ENCODE measurements at places on chromosomes 16 and 17.

DNA sequence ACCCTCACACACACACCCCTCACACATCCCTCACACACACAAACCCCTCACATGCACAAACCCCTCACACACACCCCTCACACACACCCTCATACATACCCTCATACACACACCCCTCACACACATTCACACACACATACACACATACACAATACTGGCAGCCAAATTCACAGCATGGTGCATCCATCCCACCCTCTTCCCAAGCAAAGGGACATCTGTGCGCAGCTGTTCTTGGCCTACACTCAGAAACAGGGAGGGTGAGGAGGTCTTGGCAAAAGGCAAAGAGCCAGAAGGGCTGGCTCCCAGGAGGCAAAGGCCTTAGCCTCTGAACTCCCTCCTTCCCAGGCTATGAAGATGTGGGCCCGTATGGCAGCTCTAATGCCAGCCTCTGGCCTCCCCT, 23.4 kb downstream of the C17orf67 start:
- no peak for DNase-seq

DNA sequence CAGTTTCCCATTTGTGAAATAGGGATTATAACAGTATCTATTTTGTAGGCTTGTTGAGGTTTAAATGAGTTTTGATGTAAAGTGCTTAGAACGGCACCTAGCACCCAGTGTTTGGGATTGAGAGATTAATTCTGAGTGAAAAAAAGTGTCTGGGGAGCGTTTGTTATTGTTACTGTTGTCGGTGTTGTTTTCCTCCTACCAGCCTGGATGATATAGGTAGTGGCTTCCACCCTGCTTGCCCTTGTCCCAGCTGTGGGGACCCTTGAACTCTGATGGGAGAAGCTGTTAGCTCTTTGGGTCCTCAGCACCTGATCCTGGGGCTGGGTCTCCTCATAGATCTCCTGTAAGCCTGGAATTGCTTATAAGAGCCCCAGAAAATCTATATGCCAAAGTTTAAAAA, 4.9 kb downstream of the FMNL1 start:
- no peak for DNase-seq

DNA sequence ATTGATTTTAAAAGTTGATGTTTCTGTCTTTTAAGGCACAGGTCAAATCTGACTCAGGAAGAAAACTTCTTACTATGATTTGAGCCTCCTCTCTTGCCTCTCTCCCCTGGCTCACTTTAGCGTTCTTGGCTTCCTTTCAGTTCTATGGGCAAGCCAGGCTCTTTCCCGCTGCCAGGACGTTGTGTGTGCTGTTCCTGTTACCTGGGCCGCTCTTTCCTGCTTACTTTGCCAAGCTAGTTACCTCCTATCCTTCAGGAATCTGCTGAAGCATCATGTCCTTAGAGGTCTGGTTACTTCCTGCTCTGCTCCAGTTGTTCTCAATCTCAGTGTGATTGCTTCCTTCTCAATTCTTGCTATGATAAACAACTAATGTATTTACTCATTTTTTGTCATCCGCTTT, 1108.5 kb upstream of the EEF2KMT start:
- DNase-seq, result no peak

DNA sequence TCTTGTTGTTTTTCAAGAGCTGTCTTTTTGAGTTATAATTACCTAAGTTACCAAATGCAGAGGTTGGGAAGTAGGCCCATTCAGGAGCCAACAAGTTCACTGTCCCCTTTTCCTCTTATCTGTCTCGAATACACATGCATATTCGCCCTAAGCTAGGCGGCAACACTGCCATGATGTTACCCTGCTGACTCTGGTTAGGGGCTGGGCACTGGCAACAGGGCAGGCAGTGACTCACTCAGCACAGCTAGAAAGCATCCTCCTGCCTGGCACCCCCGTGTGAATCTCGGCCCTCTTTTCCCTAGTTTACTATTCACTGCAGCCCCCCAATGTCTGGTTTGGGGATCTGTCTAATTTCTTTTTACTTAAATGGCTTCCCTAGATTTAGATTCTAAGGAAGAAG, 13.8 kb downstream of the DBF4B start:
- no peak for DNase-seq

- DNase-seq, result no peak
Observed at GRCh38 chr17:64262198-64262999, 661 bp downstream of the TEX2 start.

All from glomerular endothelial cell (primary cell).